Kidney glomerular epithelial cell (primary cell): ENCODE measurements at places on chromosomes 3 and 15.

DNA sequence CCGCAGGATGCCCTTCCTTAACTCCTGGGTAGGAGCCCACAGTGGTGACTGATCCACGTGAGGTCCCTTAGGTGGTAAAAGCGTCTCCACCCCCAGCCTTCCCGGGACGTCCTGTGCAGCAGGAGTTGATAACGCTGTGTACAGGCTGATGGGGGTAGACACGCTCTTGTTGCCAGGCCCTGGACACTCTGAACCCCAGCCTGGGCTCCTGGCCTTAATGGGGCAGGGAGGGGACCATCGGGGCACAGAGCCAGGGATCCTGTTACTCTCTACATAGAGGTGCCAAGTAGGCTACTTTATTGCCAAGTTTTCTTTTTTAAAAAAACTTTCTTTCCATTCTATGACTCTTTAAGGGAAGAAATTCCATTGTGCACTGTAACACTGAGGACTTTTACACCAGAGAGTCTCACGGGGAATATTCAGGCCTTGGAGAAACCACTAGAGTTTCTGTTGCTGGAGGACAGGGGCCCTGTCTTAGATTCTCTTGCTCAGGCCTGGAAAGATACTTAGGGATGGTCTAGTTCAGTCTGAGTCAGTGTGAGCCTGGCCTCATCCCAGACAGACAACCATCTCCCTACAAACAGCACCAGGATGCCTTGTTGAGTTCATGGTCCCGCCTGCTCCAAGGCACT is 104.3 kb upstream of the RNU6-1 start:
- no peak for DNase-seq

DNA sequence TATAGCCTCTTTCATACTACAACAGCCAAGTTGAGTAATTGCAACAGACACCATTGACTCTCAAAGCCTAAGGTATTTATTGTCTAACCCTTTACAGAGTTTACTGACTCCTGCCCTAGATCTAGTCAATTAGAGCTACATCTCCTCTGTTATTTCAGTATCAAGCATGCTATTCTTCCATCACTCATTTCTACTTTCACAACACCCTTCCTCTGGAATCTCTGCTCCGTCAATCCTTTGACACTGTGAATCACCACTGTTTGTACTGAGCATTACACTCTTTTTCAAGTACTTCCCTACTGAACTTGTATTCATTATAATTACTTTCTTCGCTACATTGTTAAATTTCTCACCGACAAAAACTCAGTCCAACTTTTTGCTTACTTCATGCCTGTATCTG is 121.8 kb downstream of the ZNF609 start:
- no peak for DNase-seq

DNA sequence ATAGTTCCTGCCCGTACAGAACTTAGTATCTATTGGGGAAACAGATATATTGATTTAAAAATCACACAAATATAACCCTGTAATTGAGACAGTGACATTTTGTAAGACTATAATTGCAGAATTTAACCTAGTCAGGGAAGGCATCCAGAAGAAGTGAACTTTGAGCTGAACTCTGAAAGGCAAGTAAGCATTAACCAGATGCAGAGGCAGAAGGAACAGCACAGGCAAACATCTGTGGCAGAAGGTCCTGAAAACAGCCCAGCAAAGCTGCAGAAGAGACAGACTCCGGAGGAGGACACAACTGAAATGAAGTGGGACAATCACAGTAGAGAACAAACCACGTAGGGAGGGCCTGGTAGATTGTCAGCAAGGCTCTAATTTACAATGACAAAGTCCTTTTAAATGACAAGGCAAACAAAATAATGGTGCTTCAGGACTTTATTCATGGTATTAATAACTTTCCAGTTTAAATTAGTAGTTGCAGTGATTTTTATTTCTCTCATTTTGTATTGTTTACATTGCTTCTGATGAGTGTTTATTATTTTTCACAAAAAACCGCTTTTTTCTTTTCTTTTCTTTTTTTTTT is 14.5 kb downstream of the BCL2A1 start:
- no peak for DNase-seq

- no peak for DNase-seq
These were observed 678.1 kb upstream of the SEMA6D start for GRCh38 chr15:47039225-47039624.

DNA sequence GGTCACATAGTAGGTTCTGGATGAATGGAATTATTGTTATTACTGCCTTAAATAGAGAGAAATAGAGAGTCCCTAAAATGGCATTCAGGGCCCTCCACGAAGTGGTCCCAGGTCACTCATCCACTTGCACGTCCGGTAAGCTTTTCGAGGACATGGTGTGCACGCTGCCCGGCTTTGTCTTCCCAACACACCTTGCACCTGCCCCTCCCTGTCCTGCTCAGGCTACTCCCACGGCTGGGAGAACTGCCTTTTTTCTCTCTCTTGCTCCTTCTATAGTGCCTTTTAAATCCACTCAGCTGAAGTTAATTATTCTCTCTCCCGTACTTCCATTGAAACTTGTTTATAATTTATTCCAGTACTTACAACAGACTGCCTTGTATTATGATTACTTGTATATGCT is 5.6 kb upstream of the DGKG start:
- no peak for DNase-seq

GRCh38 chr15:100269831-100270230 is 71.9 kb downstream of the ADAMTS17 start:
- no peak for DNase-seq
